Dorsolateral prefrontal cortex (tissue), 122 donors: ENCODE measurements at places on chromosomes 7 and 10.
A peak's percentile ranks its signal among the peaks of the same experiment; 100 is the strongest.

DNA sequence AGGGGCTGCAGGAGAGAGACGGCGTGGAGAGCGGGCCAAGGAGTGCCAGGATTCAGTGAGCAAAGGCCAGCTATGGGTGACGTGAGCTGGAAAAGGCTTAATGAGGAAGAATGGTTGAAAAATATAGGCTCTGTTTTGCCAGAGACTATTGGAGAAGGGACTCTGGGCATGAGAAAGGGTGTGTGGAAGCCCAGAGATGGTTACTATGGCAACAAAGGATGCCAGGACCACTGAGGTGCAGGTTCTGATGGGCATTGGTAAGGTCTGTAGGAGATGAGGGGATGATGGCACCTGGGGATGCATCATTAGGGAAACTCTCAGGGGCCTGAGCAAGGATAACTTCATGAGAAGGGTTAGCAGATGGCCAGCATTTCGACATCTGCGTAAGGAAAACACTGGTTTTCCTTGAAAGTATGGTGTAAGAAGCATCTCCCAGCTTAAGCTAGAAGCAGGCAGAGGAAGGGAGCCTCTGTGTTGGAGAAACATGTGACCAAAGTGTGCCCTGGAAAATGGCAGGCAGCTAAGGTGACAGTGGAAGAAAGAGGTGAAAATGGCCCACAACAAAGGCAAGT is 21.6 kb upstream of the FAM180A start:
- no peak for DNase-seq

GRCh38 chr7:127534636-127535035 is 50.8 kb downstream of the GCC1 start:
- no peak for DNase-seq

- no peak for DNase-seq
Observed at GRCh38 chr7:111955616-111956015, 250.6 kb downstream of the DOCK4 start.

DNA sequence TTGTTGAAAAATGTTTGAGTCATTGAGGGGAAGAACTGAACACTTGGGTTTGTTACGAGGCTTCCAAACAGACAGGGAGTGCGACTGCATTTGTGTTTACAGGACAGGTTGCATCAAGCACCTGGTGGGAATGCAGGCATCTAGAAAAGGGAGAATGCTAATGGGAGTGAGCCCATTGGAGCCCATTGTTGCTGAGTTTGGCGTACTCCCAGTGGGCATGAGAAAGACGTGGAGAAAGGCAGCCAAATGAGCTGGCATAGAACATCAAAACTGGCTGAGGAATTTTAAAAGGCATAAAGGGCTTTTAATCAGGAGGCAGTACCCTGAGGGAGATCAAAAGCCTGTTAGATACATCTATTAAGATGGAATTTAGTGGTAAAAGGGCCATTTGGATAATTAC is 171.6 kb upstream of the NPSR1 start:
- peak; percentile 24 for DNase-seq

GRCh38 chr7:24964191-24964590 is 15.8 kb downstream of the OSBPL3 start:
- no peak for DNase-seq

DNA sequence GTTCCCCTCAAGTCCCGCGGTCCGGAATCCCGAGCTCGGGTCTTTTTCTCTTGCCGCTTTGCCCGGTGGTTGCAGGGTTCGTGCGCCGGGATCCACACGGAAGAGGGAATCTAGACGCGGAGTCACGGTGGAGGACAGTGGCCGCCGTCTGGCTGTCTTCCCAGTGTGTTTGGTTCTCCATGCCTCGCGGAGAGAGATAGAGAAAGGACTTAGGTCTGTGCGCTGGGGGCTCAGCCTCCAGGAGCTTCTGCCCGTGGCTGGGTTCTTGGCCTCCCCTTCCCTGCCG is 1.6 kb downstream of the FFAR4 start:
- DNase-seq: peak; percentile 55

GRCh38 chr7:22357311-22358175 is 589 bp upstream of the RAPGEF5 start:
- DNase-seq: no peak
